ENCODE measurements at places on chromosomes 12 and 14.

DNA sequence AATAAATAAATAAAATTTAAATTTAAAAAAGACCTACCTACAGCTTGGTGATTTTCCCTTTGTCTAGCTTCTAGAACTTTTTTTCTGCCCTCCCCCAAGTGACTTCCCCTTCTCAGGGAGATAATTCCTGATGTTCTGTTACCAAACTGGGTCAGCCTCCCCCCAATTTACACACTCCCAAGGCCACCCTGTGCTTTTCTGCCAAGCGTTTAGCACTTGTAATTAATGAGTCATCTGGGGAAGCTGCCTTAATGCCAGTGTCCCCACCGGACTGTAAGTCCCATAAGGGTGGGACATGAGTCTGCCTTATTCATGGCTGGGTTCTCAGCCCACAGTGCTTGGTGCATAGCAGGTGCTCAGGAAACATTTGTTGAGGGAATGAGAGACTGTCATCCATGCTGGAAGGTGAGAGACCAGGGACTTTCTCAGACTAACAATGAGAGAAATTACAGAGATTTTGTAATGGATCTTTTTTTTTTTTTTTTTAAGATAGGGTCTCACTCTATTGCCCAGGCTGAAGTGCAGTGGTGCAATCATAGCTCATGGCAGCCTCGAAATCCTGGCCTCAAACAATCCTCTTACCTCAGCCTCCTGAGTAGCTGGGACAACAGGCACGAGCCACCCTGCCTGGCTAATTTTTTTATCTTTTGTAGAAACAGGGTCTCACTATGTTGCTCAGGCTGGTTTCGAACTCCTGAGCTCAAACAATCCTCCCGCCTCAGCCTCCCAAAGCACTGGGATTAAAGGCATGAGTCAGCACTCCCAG, 106.8 kb downstream of the PHETA1 start:
- DNase-seq: no peak

GRCh38 chr14:79493081-79493645, 718.1 kb downstream of the DIO2 start:
- DNase-seq: no peak

- no peak for DNase-seq
Observed at GRCh38 chr14:98984719-98985041, 287.3 kb downstream of the BCL11B start.

GRCh38 chr12:50275556-50275955, 7.8 kb downstream of the LIMA1 start:
- no peak for DNase-seq

DNA sequence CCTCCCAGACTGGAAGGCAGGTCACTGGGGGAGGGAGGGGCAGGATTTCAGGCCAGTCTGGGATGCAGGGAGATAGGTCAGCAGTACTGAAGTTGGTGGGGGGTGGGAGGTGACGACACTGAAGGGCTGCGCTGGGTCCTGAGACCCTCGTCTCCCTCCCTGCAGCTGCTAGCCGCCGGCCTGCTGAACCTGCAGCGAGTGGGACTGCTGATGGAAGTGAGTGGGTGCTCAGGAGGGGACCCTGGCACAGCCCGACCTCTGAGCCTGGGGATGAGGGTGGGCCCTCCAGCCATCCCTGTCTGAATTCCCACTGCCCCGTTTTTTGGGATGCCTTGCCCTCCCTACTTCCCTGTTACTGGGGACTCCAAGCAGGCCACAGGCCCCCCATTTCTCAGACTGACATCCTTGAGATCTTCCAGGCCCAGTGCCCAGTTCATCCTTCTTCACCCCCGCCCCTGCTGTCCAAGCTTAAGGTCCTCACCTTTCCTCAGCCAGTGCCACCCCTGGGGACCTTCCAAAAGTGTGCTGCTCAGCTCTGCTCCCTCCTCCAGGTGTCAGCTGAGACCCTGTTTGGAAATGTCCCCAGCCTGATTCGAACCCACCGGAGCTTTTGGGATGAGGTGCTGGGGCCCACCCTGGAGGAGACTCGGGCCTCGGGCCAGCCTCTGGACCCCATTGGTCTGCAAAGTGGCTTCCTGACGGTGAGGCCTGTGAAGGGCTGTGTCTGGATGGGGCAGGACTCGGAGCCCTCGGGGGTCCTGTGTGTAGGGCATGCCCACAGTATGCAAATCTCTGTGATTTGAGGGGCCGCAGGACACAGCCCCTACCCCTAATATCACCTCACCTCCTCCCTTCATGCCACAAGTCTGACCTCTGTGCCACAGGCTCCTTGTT, 5.5 kb downstream of the PLEKHG6 start:
- DNase-seq: no peak

DNA sequence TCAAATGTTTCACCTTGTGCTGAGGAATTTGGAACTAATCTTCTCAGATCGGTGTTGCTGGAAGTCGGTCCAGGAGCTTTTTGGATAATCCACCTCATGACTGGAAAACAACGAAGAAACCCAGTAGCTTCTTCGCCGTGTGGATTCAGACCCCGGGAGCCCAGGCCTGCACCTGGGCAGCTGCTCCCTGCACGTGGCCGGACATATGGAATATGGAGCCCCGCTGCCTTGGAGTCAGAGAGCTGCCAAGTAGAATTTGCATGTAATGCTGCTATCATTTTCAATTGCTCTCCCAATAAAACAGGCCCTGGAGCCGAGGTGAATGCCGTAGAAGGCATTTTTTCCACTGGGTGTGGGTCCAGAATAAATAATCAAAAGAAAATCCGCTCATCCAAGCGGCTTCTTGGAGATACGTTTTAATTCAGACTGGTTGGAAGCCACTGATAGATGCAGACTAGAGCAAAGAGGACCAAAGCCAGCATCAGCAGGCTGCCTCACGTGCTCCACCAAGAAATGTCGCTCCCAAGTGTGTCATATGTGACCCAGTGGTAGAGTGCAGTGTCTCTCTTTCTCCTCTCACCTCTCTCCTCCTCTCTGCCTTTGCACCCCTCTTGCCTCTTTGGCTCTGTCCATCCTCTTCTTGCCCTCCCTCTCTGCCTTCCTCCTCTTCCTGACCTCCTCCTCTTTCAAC, 115.3 kb downstream of the ZNF664 start:
- DNase-seq: no peak

DNA sequence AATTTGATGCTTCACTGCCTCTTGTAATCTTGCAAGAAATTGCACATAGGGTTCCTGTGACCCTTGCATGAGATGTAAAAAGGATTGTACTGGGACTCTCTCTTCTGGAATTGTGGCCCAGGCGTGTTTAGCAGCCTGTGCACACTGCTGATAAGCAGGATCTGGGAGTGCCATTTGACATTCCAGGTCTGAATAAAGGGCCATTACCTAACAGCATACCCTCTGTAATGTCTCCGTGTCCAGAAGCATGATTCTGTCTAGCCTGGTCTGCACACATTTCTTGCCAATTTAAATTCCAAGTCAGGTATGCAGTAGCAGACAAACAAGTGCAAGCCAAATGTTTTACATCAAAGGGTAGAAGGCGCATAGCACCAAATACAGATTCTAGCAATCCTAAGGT, 18.1 kb upstream of the MAPKAPK5 start:
- no peak for DNase-seq

GRCh38 chr12:47754881-47755280, 3.8 kb downstream of the RAPGEF3 start:
- DNase-seq: no peak

GRCh38 chr12:102961466-102961855, 4.0 kb downstream of the ASCL1 start:
- DNase-seq: no peak

DNA sequence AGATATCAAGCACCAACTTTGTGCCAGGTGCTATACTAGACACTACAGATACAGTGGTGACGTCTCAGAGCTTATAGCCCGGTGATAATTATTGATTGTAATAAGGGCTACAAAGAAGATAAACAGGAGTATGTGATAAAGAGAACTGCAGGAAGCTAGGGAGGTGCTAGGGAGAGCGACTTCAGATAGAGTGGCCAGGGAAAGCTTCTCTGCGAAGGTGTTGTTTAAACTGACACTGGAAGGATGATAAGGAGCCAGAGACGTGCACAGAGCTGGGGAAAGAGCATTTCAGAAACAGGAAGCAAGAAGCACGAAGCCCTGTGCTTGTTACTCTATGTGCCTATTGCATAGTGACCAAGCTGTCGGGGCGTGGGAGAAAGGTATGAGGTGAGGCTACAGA, 48.1 kb upstream of the OTX2 start:
- DNase-seq: no peak

- no peak for DNase-seq
Observed at GRCh38 chr14:36207500-36207899, 31.0 kb upstream of the PTCSC3 start.

GRCh38 chr12:49201595-49202295, 12.9 kb upstream of the TUBA1A start:
- DNase-seq: peak; percentile 37

DNA sequence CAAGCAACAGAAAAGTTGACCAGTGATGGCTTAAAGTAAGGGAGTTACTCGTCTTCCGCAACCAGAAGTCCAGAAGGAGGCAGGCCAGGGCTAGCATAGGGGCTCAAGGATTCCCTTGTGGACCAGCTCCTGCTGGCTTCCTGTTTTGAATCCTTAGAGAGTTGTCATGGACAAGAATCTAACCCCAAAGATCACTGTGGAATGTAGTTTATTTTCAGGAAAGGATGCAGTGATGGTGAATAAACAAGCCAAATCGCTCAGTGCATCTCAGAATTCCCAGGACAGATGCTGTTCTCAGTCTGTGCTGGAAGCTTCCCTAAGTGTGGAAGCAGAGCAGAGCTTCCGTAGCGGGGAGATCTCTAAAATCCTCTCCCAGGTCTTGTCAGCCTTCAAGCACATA, 311.3 kb downstream of the C12orf75 start:
- no peak for DNase-seq

DNA sequence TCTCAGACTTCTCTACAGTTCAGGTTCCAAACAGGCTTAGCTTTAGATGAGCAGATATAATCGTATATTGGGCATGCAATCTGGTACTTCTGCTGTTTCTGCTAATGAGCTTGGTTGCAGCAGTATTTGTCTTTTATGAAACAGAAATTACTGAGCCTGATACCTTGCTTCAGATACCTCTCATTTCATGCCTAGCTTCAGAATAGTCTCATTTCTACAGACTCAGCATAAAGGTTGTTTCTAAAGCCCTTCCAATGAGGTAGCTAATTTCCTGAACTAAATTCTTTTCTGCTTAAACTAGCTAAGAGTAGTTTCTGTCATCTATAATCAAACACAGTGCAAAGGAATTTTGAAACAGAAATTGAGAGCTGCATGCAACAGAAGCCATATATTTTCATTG, 275.0 kb upstream of the KITLG start:
- DNase-seq: no peak

- no peak for DNase-seq
Observed at GRCh38 chr12:9813821-9814798, 13.2 kb upstream of the KLRF1 start.

GRCh38 chr12:33770652-33771051, 251.6 kb upstream of the ALG10 start:
- DNase-seq: no peak

DNA sequence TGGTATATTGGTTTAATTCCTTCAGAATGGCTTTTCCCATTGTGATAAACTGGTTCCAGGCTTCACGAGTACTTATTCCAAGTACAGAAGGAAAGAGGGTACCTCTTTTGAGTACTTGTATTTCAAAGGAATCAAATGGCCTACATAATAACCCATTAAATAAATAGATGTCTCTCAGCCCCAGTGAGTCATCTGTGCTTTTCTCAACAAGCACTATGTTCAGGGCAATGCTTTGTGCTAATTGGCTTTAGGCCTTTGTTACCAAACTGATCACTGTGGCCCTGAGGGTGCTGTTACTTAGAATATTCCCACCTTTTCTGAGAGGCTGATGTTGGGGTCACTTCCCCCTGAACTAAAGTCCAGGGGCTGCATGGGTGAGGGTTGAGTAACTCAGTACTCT, 107.1 kb downstream of the LRRK2 start:
- no peak for DNase-seq

- no peak for DNase-seq
Observed at GRCh38 chr14:71536927-71537772, 395.1 kb upstream of the RGS6 start.

GRCh38 chr14:59272633-59273032, 84.2 kb downstream of the DAAM1 start:
- no peak for DNase-seq

DNA sequence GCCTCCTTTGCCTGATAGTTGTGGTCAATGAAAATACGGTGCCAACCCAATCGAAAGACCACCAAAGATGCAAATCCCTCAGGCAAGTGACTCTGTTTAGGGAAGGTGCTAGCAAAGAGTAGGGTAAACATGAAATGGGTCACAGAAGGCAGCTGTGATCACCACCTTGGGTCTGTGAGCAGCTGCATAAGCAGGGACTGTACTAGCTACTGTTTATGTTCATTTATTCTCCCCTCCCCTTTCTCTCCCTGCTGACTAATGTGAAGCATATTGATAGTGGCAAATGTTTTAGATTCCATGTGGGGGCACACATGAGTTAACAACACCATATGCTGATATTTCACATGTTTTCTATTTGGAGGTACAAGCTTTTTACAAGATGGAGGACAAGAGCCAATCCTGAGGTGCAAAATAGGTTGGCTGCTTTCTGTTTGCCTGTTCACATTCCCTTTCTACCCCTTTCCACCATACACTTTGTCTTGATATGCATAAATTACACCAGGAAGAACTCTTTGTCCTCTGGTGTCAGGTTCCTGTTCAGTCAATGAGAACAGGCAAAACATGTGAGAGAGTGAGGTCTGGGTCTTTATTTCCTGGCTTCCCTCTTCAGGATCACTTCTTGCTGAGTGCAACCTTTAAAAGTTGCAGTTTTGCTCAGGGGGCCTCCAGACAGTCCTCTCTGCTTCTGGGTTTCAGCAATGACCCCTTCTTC, 71.1 kb downstream of the AVPR1A start:
- DNase-seq: no peak

- peak; percentile 41 for DNase-seq
Observed at GRCh38 chr12:6768990-6769389, 2.8 kb downstream of the PTMS start.

- no peak for DNase-seq
Observed at GRCh38 chr12:48389409-48389808, 38.7 kb upstream of the ZNF641 start.

GRCh38 chr12:90084018-90084417, 375.4 kb upstream of the ATP2B1 start:
- DNase-seq: no peak

DNA sequence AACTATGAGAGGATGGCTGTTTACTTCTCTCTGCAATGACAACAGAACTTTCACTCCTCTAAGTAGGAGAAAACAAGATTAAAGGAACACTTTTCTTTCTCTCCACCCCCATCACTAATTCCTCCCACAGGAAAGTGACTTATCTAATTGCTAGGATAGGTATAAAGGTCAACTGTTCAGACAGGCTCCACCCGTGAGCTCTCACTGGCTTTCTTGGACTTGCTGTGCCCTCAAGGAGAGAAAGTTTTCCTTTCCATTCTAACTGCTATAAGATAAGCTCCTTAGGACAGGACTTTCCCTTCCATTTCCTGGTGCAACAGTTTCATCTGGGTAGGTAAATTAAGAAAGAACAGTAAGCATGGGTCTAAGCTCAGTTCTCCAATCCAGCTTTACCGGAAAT, 4.8 kb downstream of the SLC41A2 start:
- no peak for DNase-seq

DNA sequence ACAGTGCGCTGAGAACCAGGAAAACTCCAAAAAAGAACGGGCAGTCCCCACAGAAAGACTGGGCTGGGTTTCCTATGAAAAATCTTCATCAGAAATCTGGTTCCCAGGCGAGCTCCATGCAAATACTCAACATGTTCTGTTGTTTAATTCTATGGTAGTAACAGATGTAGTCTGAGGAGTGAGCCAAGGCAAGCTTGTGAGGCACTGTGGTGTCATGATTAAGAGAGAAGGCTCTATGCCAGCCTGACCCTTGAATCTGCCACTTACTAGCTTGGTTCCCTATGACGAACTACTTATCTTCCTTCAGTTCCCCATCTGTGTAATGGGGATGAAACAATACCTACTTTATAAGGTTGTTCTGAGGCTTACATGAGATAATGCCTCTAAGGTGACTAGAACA, 10.7 kb downstream of the POMT2 start:
- DNase-seq: no peak

Measured in NCI-H510A (cell line).